ENCODE measurements at places on chromosomes 12 and 14.

GRCh38 chr12:119700078-119700477 lies 32.1 kb downstream of the PRKAB1 start:
- DNase-seq = no peak

DNA sequence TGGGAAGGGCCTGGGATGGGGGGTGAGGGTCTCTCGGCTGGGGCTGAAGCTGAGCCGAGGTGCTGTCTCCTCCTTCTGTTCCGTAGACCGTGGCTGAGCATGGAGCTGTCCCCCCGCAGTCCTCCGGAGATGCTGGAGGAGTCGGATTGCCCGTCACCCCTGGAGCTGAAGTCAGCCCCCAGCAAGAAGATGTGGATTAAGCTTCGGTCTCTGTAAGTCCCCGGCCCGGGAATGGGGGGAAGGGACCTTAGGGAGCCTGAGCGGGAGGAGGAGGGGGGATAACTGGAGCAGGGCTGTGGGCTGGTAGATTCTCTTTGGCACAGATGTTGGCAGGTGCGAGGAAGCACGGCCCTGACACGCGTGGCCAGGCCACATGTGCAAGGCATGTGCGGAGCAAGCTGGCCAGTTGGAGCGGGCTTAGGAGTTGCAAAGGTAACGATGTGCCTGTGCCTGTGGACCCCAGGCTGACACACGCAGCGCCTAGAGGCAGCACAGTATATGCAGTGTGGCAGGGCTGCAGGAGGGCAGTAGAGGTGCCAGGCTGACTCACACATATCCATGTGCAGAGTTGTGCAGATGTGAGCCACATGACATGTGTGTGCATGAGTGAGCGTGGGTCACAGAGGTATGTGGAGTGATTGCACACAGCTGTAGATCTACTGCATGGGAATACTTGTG lies 512 bp downstream of the PDE1B start:
- DNase-seq = no peak

- DNase-seq = no peak
These were observed 14.4 kb upstream of the POLR3B start for GRCh38 chr12:106343214-106343528.

DNA sequence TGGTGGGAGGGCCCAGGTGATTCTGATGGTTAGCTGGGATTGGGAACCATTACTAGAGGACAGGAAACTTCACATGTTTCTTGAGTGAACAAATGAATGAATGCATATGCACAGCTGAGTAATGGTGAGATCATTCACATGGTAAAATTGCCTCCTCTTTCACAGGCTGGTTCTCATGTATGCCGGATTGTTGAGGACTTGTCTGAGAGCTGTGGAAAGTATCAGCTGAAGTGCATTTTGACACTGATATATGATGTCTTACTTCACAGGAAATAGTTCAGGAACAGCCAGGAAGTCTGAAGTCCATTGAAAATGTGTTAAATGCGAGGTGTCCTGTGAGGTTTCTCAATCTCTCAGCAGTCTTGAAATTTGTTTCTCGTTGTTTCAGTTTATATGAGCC lies 77.6 kb upstream of the DACT1 start:
- DNase-seq = no peak

DNA sequence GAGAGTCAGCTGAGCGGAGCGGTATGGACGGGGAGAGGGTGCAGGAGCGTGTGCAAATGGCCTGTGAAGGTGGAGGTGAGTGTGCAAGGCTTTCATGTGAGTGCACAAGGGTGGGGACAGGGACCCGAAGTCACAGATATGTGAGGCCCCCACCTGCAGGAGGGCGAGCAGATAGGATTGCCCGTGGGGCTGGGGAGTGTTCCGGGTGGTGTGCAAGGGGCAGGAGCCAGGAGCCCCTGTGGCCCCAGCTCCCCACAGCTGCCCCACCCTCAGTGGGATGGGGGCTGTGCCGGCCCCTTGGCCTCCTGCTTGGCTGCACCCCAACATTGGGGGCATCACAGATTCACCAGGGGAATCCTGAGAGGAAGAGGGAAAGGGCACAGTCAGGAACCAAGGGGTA lies 5.5 kb upstream of the ZNF384 start:
- no peak for DNase-seq

GRCh38 chr12:120061575-120062214 lies 54.9 kb downstream of the RAB35 start:
- DNase-seq = no peak

DNA sequence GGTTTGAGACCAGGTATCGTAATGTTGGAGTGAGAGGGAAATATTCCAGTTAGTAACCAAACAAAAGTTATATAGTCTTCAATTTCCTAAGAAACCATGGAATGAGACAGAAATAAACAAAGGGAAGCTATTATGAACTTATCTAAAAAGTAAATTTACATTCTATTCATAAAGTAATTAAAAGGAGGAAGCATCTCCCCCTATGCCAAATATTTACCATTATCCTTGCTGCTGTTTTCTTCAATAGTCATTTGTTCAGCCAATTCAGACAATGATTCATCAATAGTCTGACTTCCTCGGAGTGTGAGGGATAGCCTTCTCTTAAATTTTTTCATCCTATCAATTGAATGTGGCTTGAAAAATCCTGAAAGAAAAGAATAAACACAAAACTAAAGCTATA lies 65.7 kb downstream of the CDK17 start:
- DNase-seq = no peak

DNA sequence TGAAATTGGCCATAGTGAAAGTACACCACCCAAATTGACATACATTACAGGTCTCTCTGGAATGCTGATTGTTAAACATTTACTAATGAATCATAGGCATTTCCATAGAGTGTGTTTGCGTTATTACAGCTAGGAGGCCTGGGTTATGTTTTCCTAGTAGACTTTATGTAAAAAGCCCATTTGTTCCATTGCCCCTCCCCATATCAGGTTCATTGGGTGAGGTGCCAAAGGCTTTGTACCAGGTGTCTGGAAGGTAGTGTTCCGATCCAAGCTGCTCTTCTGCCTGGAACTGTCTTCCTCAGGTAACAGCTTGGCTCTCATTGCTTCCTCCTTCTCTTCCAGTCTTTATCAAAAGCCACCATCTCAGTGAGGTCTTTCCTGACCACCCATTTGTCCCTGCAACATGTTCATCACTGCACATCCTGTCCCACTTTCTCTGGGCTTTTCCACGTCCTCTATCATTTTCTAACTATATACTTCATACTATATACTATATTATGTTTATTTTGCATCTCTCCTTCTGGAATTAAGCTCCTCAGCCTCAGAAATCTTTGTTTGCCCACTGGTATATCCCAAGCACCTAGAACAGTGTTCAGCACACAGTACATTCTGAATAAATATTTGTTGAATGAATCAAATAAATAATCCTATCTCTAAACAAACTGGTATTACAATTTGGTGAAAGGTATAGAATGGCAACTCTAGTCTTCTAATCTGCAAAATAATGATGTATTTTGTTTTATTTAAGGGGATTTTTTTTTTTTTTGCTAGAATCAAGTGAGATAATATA lies 252.3 kb downstream of the KTN1 start:
- peak; percentile 89 for DNase-seq

DNA sequence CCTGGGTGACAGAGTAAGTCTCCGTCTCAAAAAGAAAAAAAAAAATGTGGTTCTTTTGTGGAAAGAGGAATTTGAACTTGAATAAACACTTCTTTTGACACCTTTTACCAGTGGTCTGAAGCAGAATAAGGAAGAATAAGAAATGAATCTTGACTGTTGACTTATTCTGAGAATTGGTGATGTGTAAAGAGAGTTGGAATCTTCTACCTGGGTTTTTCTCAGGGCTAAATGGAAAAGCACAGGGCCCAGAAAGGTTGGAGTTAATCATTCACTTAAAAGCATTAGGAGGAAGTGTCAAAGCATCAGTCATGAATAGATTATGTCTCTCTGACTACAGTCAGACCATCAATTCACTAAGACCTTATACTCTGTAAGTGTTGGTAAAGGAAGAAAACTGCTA lies 13.9 kb downstream of the PNMA1 start:
- DNase-seq = no peak

- DNase-seq = no peak
These were observed 20.3 kb downstream of the PRICKLE1 start for GRCh38 chr12:42568952-42569915.

DNA sequence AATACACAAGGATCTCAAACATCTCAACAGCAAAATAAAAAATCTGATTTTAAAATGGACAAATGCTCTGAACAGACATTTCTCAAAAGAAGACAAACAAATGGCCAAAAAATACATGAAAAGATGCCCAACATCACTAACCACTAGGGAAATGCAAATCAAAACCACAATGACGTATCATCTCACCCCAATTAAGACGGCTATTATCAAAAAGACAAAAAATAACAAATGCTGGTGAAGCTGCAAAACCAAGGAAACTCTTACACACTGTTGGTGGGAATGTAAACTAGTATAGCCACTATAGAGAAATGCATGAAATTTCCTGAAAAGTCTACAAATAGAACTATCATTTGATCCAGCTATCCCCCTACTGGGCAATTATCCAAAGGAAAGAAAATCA lies 145.0 kb downstream of the BTG1 start:
- DNase-seq = no peak

DNA sequence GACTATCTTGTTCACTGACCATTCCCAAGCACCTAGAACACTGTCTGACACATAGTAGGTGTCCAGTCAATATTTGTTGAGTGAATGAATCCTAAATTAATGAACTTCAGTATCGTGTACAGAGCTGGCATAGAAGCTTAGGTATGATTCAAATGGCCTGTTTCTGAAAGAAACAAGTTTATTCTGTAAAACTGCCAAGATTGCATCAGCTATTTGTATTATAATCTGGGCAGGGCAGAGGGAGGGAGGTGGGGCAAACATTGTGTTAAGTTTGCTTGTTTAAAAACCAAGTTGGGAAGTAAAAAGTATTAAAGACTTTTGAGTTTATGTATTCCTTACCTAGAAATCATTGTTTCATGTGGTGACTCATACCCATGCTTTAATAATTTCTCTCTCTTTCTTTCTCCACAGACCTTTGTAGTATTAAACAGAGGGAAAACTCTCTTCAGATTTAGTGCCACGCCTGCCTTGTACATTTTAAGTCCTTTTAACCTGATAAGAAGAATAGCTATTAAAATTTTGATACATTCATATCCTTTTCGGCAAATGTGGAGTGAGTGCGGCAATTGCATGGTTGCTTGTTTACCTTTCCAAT lies 92.8 kb downstream of the SCN8A start:
- no peak for DNase-seq

DNA sequence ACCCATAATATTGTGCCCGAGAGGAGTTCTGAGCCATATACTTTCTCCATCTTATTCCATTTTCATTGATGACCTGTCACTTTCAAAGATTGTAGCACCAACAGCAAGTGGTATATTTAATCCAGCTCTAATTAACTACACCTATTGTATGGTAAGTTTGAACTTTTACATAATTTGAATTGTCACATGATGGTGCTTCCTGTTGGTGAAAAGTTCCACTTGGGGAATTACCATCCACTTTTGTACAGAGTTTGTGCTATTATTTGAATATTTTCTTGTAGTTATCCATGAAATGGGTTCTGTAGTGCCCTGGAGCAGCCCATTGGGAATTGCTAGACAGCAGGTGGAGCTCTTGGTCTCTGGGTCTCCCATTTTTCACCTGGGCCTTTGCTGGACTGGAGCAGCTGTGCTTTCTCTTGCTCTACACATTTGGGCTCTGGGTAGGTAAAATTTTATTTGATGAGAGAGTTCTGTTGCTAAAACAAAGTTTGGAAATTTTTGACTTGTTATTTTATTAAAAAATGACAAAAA lies 3.0 kb downstream of the SMCO3 start:
- peak; percentile 38 for DNase-seq

- no peak for DNase-seq
These were observed 343.9 kb downstream of the LRFN5 start for GRCh38 chr14:41950428-41951151.

DNA sequence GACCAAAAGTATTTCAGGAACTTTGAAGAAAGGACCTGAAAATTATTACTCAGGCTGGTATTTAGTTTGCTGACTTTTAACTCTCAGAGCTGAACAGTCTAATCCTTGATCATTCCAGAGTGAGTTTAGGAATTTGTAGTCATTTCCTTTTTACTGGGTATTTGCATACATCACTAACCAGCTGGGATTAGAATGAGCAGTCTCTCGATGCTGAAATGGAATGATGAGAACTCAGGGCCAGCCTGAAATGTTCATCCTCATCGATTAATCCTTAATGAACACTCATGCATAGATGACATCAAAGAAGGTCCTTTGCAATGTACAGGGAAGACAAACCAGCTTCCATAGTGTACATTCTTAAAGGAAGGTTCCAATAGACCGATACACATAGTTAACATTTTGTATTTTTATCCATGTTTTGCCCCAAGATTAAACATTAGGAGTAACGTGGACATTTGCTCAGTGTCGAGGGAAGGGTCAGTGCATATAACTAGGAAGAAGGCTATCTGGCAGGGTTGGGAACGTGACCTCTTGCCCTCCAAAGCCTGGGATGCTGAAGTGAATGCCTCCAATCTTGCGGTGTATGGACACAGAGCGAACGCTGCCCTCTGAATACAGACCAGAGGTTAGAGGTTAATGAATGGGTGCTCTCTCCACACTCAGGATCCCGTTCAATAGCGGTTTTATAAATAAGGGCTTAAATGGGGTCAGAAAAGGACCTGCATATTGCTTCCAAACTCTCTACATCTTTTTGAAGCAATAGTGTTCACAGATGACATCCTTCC lies 14.5 kb downstream of the FBXL14 start:
- DNase-seq = no peak

GRCh38 chr12:97556302-97556779 lies 93.7 kb downstream of the RMST start:
- DNase-seq = no peak

DNA sequence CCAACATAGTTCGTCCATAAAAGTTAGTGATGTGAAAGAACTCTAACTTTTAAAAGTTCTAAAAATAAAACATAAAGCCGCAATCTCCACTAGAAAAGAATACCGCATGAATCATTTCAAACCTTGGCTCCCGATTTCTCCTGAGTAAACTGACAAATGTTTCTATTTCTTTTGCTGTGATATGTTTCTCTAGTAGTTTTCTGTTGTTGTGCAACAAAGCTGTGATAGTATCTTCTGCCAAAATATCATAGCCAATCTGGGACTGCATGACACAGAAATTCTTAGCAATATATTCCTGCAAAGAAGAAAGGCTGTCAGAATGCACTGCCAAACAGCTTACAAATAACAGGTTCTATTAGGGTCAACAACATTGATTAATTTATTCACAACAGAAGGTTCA lies 174.0 kb downstream of the ITPR2 start:
- DNase-seq = no peak

DNA sequence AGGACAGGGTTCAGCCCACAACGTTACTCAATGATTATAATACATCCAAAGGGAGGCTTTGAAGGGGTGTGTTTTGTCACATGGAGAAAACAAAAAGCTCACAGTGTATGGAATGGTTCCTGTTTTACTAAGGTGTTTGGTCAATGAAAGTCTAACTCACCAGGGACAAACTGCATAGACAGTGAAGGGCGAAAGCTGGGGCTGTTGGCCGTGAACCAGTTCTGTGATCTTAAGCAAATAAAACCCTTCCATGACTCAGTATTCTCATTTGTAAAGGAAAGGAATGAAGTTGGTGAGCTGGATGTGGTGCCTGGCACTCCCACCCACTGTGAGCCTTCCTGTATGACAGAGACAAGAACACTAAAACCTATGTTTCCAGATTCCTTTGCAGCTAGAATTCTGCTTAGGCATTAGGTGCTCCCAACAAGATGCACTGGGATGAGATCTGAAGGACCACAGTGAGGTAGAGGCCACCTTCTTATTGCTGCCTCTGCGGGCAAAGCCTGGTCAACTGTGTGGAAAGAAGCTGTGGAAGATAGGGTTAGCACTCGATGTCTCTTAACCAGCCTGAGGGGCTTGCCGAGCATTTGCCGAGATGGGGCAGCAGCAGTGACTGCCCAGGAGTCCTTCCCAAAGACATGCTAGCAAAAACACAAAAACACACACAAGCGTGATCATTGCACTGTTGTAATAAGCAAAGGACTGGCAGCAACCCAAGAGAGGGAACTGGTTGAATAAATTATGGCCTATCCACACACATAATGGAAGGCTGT lies 48.5 kb downstream of the VCPKMT start:
- peak; percentile 79 for DNase-seq

Data from A549 (cell line).